SJCRH30 (cell line): ENCODE measurements at places on chromosomes 2 and 18. TPM values are rescaled to one million over a fixed set of nuclear protein-coding genes. Genes with fewer than 3 reads are reported as not detected.

The FAM136A gene
- total RNA-seq = 78.7 and 80.9 TPM in 2 replicates

The CD207 gene
- total RNA-seq = 0.08 TPM in 1 of 2 replicates, not detected in the other

The HOXD3 gene
- total RNA-seq = not detected in 2 replicates

The C1QL2 gene
- not detected in 2 replicates for total RNA-seq

The ASB18 gene
- 0.04 TPM in 1 of 2 replicates, not detected in the other for total RNA-seq

The TLK1 gene
- 16.6 and 18.4 TPM in 2 replicates for total RNA-seq

The LHCGR gene
- total RNA-seq = not detected in 2 replicates

The FBXO41 gene
- total RNA-seq = 12.0 and 14.2 TPM in 2 replicates

The GATA6 gene
- total RNA-seq = 0.69 and 1.1 TPM in 2 replicates

The ACMSD gene
- total RNA-seq = not detected in 2 replicates

The GPR35 gene
- total RNA-seq = 0.04 and 0.30 TPM in 2 replicates

The CNDP1 gene
- not detected in 2 replicates for total RNA-seq

The GPR39 gene
- 0.16 TPM in 1 of 2 replicates, not detected in the other for total RNA-seq

The CAPG gene
- 0.43 and 1.1 TPM in 2 replicates for total RNA-seq

The OBSL1 gene
- total RNA-seq = 67.8 and 71.6 TPM in 2 replicates

The PAX3 gene
- total RNA-seq = 116 and 117 TPM in 2 replicates

The FOXI3 gene
- total RNA-seq = not detected in 2 replicates

The GREB1L gene
- not detected in 2 replicates for total RNA-seq

The IL37 gene
- total RNA-seq = 0.22 and 0.25 TPM in 2 replicates

The MERTK gene
- 6.7 and 6.8 TPM in 2 replicates for total RNA-seq

The ALPI gene
- not detected in 2 replicates for total RNA-seq

The GALNT14 gene
- total RNA-seq = not detected in 2 replicates

The FBXO15 gene
- total RNA-seq = 0.36 TPM in 1 of 2 replicates, not detected in the other
